Fibroblast of upper back skin (primary cell): ENCODE measurements at places on chromosomes 16 and 17.

DNA sequence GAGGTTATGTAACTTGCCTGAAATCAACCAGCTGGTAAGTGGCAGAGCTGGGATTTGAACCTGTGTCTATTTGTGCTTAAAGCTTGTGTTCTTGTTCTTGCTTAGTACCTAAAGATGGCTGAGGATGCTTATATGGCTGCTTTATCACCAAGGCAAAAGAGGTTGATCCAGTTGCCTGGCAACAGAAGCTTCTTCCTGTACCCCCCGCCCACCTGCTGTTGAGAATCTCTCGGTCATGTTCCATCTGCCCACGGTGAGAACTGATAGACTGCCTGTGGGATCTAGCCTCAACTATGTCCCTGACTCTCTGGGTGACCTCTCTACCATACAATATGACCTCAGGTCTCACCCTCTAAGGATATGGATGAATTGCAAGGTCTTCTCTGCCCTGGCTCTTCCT, 60.7 kb downstream of the ABCC6 start:
- no peak for DNase-seq

DNA sequence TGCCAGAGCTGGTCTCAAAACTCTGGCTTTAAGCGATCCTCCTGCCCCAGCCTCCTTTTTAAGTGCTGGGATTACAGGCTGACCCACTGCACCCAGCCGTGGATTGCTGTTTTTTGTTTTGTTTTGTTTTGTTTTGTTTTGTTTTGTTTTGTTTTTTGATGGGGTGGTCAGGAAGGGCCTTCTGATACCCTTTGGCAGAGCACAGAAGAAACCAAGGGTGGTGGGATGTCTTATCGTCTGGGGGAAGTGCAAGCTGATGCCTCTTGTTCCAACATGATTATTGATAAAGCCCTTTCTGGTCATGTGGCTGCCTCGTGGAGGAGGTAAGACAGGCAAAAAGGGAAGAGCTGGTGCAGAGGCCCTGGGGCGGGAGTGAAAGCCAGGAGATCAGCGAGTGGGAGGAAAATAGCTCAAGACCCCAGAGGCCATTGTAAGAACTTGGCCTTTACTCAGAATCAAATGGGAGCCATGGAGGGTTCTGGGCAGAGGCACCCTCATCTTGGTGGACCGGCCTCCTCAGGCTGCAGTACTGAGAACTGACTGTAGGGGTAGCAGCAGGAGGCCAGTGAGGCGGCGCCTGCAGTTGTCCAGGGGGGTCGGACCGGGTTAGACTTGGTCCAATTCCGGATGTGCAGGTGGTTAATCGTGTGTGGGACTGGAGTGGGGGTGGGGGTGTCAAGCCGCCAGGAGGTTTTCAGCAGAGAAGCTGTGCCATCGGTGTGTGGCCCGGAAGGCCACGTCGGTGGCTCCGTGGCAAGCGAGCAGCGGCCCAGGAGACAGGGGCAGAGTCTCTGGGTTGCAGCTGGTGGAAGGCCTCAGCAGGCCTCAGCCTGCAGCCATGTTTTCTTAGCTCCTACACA, 84.4 kb upstream of the GSE1 start:
- DNase-seq, result no peak

- no peak for DNase-seq
Measured at GRCh38 chr17:69949496-69949895, 125.5 kb upstream of the KCNJ16 start.

- peak; percentile 92 for DNase-seq
Measured at GRCh38 chr16:53892155-53892554, 188.2 kb downstream of the FTO start.

DNA sequence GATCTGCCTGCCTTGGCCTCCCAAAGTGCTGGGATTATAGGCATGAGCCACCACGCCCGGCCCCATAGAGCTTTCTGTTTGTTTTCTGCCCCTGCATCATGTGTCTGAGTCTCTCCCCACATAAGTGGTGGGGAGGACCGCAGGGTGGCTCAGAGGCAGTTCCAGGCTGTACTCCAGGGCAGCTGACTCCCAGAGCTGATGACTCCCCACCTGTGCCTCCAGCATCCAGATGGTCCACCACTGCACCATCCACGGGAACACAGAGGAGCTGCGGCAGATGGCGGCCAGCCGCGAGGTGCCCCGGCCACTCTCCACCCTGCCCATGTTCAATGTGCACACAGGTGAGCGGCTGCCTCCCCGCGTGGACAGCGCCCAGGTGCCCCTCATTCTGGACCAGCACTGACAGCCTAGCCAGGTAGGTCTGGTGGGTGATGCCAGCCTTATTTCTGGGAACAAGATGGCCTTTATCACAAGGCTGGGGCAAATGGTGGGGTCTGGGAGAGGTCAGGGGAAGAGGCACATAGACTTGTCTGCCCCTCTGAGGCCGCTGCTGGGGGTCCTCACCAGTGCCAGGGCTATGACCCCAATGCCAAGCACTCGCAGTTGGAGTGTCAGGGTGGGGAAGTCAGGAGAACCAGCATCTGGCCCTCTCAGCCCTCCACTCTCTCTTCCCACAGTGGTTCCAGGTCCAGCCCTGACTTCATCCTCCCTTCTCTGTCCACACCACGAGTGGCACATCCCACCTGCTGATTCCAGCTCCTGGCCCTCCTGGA, 9.4 kb downstream of the SGCA start:
- DNase-seq, result peak; percentile 26

DNA sequence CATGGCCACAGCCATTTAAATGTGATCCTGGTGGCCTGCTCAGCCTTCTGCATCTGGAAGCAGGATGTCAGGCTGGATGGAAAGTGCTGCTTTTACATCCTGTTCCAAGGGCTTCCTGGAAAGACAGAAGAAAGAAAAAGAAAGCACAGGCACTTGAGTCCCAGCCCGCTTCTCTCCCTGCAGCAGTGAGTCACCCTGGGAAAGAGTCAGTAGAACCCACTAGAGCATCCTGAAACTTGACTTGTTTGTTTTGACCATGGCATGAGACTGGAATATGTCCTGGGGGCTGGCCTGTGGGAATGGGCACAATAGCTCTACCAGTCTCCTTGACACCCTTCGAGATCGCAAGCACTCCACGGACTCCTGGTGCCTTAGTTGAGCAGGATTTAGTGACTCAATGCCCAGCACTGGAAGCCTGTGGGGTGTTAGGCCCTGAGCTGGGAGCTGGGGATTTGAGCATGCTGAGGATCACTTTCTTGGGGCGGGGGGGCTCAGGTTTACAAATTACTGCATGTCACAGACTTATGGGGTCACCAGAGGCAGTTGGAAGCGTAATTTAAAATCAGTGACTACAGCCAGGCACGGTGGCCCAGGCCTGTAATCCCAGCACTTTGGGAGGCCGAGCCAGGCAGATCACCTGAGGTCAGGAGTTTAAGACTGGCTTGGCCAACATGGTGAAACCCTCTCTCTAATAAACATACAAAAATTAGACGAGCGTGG, 22.1 kb upstream of the GNA13 start:
- DNase-seq, result peak; percentile 68

DNA sequence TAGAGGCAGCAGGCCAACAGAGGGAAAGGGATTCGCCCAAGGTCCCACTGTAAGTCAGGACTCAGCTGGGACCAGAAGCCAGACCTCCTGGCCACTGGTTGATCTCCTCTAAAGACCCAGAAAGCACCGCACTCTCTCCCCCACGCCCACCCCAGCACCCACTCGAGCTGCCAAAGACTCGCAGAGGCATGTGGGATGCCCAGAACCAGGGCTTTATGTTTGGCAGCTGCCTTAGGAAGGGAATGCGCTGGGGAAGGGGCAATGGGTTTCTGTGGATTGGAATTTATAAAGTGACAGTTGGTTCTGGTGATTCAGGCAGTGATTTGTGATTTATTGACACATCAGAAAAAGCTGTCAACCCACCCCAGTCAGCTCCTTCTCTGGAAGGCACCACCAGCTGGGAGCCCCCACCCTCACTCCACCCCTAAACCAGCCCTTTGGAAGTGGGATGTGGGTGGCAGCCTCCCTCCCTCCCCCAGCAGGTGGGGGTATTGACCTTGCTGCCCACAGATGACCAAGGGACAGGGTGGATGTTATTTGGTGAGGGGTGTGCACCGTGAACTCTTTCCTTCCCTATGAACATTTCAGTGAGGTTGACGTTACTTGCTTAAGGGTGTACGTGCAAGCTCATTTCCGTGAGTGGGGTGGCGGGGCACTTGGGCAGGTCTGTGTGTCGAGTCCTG, 76.6 kb upstream of the DNAJA2 start:
- no peak for DNase-seq

- DNase-seq, result no peak
Measured at GRCh38 chr17:78944956-78945355, 19.8 kb upstream of the TIMP2 start.

- DNase-seq, result no peak
Measured at GRCh38 chr17:30379903-30380381, 1.2 kb downstream of the CPD start.

GRCh38 chr16:66572356-66572755, 6.1 kb downstream of the CMTM1 start:
- no peak for DNase-seq

DNA sequence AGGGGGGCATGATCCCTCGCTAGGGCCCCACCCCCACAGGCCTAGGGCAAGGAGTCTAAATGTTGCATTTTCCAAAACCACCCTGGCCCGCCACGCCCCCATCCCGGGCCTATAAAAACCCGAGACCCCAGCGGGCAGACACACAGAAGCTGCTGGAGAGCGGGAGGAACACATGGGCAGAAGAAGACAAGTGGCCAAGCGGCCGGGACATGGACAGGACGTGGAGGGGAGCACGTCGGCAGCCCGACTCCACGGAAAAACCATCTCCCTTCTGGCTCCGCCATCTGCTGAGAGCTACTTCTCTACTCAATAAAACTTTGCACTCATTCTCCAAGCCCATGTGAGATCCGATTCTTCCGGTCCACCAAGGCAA, 34.1 kb upstream of the ENPP7 start:
- no peak for DNase-seq

DNA sequence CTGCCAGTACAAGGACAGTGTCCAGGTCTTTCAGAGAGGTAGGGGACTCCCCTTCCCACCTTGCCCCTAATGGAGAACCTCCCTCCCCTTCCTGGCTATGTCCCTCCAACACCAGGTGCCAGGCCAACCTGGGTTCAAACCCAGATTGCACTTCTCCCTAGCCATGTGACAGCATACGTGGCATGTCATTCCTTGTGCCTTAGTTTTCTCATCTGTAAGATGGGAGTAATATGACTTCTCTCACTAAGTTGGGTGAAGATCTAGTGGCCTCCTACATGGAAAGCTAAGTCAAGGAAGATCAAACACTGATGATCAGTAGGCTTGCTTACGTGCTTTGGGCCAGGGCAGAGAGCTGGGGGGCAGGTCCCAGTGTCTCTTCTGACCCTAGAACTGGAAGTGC, 8.8 kb downstream of the FCSK start:
- DNase-seq, result no peak

GRCh38 chr17:66337866-66338485, 35.6 kb downstream of the PRKCA start:
- peak; percentile 21 for DNase-seq

DNA sequence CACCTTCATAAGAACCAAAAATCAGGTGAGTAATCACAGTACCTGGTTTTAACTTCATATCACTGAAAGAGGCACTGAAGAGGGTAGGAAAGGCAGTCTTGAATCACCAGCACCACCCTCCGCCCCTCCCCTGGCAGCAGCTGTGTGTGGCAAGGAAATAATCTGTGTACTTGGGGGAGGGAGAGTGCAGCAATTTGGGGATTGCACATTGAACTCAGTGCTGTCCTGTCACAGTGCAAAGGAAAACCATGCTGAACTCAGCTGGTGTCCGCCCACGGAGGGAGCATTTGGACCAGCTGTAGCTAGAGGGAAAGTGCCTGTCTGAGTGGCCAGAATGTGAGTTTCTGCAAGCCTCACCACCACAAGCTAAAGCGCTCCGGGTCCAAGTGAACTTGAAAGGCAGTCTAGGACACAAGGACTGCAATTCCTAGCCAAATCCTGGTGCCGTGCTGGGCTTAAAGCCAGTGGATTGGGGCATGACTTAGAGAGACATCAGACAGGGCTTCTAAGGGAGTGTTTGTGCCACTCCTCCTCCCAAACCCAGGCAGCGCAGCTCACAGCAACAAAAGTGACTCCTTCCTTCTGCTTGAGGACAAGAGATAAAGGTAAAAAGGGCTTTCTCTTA, 39.7 kb upstream of the ALDH3A1 start:
- DNase-seq, result no peak

DNA sequence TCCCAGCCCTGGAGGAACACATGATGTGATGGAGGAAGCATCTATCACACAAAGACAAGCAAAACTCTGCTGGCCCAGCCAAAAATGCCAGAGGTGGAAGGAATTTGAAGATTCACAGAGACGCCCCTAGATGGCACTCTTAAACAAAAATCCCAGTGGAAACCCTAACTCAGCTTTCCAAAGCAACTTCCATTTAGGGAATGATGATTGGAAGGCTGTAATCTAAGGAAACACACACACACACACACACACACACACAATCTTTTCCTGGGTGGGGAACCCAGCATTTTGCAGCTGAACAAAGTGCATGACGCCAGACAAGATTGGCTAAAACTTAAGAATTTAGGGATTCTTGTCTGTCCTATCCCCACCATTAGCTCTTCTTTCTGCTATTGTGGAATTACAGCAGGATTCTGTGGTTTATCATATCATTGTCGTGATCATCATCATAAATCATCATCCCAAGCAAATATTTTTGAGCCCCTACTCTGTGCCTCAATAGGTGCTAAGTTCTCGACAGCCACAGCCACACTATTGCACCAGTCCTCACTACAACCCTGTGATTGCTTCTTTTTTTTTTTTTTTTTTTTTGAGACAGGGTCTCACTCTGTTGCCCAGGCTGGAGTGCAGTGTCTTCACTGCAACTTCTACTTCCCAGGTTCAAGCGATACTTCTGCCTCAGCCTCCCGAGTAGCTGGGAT, 1.6 kb upstream of the LDAF1 start:
- DNase-seq, result peak; percentile 85

- DNase-seq, result no peak
Measured at GRCh38 chr17:73359987-73360410, 48.2 kb upstream of the CDC42EP4 start.

DNA sequence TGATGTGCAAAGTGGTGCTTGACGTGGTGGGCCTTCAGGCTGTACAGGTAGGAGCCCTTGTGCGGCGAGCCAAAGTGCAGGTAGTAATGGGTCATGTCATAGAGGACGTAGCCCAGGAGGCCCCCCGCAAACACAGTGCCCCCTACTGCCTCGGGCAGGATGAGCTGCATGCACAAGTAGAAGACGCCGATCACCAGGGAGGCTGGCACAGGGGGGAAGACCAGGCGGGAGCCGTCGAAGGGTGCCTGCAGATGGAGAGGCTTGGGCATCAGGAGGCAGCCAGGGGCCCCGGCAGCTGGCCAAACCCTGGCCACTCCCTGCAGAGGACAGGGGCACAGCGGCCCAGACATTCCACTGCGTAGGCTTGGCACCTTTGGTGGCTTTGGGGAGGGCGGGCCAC, 15.7 kb upstream of the MLKL start:
- no peak for DNase-seq

DNA sequence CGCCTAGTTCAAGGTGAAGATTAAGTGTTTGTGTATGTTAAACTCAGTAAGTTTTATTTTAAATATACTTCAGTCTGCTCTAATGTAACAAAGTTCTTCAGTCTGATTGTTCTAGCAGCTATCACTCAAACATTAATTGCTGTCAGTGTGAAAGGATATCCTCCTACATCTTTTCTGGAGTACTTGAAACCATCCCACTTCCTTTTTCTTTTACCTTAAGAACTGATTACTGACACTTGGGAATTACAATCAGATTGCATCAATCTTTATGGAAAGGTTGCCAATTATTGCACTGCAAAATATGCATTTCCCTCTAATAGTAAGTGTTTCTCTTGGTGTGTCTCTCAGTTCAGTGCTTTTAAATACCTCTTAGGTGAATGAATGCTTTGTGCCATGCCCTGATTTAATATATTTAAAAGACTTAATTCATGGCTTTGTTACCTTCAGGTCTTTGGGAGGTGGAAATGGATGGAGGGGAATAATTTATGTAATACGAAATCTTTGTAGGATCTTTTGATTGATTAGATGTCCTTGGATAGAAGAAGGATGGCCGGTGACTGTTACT, 16.6 kb downstream of the MRTFB start:
- DNase-seq, result peak; percentile 53
